Heart left ventricle (tissue), 16 donors: ENCODE measurements at places on chromosomes 12 and 14.

DNA sequence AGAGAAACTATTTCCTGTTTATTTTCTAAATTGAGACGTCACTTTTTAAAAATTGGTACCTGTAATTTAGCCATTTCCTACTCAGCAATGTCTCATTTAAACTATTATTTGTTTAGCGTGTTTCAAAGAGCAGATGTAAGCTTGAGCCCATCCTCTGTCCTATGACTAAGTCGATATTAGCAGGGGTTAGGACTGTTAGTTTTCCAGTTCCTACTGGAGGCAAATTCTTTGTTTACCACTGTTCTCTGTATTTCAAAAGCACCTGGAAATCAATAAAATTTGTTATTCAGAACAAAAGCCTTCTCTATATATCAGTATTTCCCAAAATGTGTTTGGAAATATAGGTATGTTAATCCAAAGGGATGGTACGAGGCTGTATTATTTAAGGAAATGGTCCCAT, 42.4 kb downstream of the MDM2 start:
- no peak for DNase-seq

DNA sequence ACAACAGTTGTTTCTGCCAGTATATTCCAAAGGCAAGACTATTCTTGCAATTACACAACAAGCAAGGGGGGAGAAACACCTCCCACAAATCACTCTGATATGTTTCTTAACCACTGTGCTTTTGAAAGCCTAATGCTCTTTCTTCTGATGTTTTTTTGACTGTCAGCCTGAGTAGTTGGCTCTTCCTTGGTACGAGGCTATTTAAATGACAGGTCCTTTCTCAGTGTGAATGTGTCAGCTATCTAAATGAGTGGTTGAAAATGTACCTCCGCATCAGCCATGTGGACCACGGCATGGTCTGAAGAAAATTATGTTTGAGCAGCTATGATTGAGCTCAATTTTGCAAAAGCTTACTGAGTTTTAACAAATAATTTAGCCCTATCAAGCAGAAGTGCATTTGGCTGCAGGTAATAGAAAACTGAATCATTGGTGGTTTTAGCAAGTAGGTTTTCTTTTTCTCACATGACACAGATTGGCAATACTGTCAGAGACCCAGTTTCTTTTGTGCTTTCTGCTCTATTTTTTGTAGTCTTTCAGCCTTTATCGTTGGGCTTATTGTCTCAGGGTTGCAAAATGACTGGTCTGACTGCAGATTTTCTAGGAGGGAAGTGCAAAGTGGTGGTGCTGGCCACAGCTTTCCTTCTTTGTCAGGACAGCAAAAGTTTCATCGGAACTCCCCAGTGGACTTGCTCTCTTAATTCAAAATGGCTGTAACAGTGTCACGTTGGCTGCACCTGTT, 162.8 kb downstream of the RGS6 start:
- DNase-seq: no peak

DNA sequence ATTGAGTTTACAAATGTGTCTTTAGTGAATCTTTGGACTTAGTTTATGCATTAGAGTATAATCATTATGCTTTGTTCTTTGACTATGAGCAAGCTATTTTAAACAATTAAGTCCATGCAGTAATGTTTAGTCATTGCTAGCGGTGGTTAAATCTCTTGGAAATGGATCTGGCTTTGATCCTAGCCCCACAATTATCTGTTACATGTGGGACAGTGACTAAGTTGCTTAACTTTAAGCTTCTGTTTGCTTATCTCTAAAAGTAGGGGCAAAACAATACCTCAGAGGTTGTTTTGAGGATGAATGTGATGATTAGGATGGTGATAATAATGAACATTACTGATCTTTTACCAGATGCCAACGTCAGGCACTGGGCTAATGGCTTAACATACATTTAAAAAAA, 124.2 kb downstream of the NPAS3 start:
- DNase-seq: no peak

DNA sequence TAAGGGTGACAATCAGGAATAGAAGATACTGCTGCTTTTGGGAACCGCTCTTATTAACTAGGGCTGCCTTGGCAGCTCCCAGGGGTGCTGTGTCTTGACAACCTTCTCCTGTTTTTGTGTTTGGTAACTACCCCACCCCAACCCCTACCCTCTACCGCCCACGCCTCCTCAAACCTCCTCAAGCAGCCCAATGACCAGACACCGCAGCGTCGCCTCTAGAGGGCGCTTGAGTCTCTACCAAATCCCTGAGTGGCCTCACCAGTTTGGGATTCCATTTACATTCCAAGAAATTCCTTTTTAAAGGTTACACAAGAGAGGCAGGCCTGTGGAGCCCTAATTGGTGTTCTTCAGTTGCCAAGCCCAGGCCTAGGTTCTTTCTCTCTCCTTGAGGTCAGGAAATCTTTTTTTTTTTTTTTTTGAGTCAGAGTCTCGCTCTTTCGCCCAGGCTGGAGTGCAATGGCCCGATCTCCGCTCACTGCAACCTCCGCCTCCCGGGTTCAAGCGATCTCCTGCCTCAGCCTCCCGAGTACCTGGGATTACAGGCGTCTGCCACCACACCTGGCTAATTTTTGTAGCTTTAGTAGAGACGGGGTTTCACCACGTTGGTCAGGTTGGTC, 72.4 kb upstream of the USP44 start:
- peak; percentile 60 for DNase-seq

GRCh38 chr12:94648578-94648977, 1.8 kb downstream of the TMCC3 start:
- DNase-seq: no peak

DNA sequence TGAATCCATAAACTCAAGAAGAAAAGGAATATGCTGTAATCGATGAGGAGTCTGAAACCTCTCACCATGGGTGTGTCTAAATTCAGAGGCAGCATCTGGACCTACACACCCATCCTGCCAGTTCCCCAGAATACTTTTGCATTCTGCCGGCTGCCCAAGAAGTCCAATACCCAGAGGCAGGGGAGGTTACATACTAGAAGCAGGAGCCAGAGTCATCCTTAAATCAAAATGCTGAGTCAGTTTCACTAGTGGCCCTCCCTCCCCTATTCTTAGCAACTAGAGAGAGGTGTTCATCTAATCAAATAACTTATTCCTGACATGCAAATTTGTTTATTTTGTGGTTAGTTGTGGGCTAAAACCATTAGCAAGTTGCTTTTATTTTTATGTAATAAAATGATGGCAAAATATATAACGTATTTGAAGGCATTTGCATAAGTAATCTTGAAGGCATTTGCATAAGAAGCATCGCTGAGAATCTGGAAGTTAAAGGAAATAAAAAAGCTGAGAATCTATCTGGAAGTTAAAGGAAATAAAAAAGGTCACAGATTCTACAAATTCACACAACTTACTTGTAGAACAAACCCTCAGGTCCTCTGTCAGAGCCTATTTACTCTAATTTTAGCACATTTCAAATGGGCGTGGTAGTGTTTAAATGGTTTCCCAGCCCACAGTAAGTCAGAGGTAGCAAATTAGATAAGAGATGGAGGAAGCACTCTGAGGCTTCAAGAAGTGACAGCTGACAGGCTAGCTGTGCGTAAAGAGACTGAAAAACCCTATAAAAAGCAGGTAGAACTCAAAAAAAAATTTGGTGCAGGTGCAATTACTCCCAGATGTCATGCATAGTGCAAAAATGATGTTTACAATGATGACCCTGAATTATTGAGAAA, 7.8 kb downstream of the BHLHE41 start:
- no peak for DNase-seq

- DNase-seq: no peak
Observed at GRCh38 chr14:91745344-91745743, 13.5 kb upstream of the CATSPERB start.

GRCh38 chr12:57731411-57732080, 7.0 kb downstream of the AGAP2 start:
- peak; percentile 5 for DNase-seq

- DNase-seq: no peak
Observed at GRCh38 chr14:66802962-66803361, 295.0 kb downstream of the GPHN start.

GRCh38 chr12:15206831-15207389, 14.3 kb downstream of the RERG start:
- no peak for DNase-seq

GRCh38 chr12:69639400-69640016, 28.8 kb upstream of the LRRC10 start:
- DNase-seq: peak; percentile 50

GRCh38 chr14:67668559-67668958, 5.9 kb downstream of the VTI1B start:
- no peak for DNase-seq

GRCh38 chr12:2003676-2004112, 563 bp downstream of the DCP1B start:
- no peak for DNase-seq

DNA sequence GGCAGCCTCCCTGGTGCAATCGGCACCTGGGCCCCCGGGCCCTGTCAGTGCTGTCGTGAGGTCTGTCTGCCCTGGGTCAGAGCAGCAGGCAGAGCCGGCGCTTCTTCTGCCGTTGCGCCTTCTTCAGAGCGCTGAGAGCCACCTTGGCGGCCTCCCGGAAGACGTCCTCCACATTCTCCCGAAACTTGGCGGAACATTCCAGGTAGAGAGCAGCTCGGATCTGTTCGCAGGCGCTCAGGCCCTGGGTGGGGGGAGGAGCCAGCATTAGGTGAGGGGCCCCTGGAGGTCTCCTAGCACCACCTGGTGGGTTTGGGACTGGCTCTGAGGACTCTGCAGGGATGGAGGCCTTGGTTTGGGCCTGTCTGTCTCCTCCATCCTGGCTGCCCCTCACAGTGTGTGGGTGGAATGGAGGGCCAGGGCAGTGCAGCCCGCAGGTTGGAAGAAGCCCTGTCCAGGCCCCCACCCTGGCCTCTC, 14.0 kb downstream of the RHOF start:
- DNase-seq: no peak

GRCh38 chr14:20332431-20332787, 670 bp downstream of the CCNB1IP1 start:
- DNase-seq: no peak

GRCh38 chr12:1130164-1130563, 139.1 kb downstream of the ERC1 start:
- DNase-seq: no peak
